Inflammatory macrophage treated with lipopolysaccharide for 1 hour (primary cell): ENCODE measurements at places on chromosomes 4 and X.

GRCh38 chrX:44906041-44906440 lies 33.1 kb downstream of the KDM6A start:
- no peak for DNase-seq

GRCh38 chr4:13849778-13850177 lies 222.3 kb upstream of the BOD1L1 start:
- DNase-seq = no peak

- no peak for DNase-seq
These were observed 1197.2 kb downstream of the PCDH7 start for GRCh38 chr4:31917334-31917733.

DNA sequence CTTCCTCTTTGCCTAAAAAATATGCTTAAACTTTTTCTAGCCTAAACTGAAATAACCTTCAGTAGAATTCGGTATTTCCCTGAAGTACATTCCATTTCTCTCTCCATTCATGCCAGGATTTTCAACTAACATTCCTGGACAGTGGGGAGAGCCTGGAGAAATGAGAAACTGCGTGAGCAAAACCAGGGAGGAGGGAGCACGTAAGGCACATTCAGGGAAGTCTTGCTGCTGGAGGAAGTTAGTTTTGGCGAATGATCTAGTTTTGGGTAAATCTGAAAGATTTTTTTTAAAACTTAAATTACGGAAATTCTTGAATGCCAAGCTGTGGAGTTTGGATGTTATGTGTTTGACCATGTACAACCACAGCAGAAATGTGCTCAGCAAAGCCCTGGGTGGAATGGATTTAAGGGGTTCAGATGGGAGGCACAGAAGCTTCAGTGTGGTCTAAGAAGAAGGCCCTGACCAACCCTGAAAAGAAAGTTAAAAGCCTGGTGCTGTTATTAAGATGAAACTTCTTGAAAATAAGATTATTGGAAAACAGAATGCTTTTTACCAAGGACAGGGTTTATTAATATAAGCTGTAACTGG lies 347.8 kb downstream of the ANK2 start:
- DNase-seq = no peak

GRCh38 chr4:38077791-38078489 lies 117.7 kb downstream of the PTTG2 start:
- DNase-seq = no peak

DNA sequence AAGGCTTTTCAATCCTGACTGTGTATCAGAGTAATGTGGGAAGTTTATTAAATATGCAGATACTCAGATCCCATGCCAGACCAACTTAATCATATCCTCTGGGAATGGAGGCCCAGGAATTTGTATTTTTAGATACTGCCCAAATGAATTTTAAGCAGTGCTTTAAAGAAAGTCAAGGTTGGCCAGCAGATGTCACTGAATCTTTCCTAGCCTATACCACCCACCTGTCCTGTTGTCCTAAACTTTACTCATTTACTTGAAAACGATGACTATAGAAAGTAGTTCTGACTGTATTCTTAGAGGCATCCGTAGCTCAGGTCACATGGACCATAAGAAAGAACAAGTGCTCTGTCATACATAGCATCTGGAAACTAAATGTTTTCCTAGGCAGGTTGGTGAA lies 79.9 kb downstream of the AMOT start:
- no peak for DNase-seq

DNA sequence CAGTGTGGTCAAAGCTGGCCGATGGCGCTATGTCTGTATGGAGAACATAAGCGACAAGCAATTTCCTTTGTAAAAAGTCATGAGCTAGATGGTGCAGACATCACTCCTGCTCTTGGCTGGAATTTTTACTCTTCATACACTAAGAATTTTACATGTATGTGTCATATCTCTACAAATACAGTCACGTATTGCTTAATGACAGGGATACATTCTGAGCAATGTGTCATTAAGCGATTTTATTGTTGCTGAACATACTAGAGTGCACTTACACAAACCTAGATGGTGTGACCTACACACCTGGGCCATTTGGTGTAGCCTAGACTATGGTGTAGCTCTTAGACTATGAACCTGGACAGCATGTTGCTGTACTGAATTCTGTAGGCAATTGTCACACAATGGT lies 185.4 kb downstream of the SOWAHB start:
- DNase-seq = no peak

- DNase-seq = no peak
These were observed 119.9 kb downstream of the FAM13A start for GRCh38 chr4:88937081-88937480.

DNA sequence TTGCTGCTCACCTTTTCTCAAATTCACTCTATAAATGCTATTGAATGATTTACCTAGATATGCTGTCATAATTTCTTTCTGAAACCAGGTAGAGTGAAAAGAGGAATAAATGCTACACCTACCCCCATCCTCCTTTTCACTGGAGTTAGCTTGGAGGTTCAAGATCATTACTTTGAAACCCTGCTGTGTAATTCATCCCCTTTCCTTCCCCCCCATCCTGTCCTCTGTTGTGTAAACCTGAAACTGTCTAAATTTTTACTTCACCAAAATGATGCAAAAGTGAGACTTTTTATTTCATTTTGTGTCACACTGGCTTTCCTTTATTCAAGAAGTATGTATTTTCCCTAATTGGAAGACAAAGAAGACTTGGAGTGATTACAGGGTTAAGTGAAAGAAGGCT lies 5.4 kb downstream of the ZCCHC18 start:
- no peak for DNase-seq

- DNase-seq = no peak
These were observed 3.5 kb downstream of the ARMCX4 start for GRCh38 chrX:101488796-101489195.

- no peak for DNase-seq
These were observed 1.1 kb upstream of the RAB40A start for GRCh38 chrX:103520386-103520785.

GRCh38 chrX:133249266-133250058 lies 31.3 kb upstream of the TFDP3 start:
- no peak for DNase-seq

DNA sequence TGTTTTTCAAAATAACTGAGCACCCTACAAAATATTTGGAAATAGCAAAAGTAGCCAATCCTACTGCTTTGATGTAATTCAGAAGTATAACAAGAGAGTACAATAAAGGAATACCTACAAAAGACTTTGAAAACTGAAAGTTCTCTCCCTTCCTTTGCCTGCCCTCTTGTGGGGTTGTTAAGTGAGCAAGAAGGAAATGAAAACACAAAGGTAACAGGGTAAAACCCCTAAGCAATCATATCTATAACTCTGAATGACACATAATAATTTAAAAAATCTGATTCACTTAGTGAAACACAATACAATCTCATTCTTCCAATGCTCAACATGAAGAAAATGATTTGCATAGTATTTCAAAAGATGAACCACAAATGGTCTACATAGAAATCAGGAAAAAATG lies 98.2 kb downstream of the FRYL start:
- DNase-seq = no peak

DNA sequence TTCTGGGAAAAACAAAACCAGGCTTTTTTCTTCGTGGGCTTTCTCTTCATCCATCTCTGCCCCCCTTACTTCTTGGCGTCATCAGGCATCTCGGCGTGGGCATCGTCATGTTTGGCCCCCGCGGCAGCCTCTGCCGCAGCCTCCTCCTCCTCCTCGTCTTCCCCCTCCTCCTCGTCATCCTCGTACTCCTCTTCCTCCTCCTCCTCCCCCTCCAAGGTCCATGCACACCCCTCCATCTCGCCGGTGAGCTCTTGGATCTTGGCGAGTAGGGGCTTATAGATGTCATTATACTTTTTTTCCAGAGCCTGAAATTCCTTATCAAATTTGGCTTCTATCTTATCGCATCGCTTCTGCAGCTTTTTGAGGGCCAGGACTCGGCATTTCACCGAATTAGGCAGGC lies 488 bp downstream of the NAP1L5 start:
- no peak for DNase-seq

DNA sequence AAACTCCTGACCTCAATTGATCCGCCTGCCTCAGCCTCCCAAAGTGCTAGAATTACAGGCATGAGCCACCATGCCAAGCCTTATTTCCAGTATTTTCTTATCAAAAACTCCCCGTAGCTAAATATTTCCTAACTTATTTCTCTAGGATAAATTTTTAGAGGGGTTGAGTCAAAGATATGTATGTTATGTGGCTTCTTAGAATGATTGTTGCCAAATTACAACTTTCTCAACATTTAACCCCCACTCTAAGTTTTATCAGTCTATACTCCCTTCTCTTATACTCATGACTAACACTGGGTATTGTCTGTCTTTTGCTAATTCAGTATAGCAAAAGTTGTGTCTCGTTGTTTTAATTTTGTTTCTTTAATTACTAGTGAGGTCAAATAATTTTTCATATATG lies 187.7 kb upstream of the LNX1 start:
- DNase-seq = no peak
